ENCODE measurements at places on chromosomes 7 and 10. TPM values are rescaled to one million over a fixed set of nuclear protein-coding genes. Genes with fewer than 3 reads are reported as not detected.

GRCh38 chr7:73442222-73442902 is 8.8 kb downstream of the FZD9 start:
- peaks cover 54% of the 10 kb centered on the region for H3K36me3 ChIP-seq
- no peaks in the 10 kb centered on the region for H3K27me3 ChIP-seq
- H3K27ac ChIP-seq: no peak overlapping the region
- no peaks in the 10 kb centered on the region for H3K4me1 ChIP-seq

GRCh38 chr10:121715969-121716368 is 117.7 kb upstream of the FGFR2 start:
- peaks cover 2% of the 10 kb centered on the region for H3K4me1 ChIP-seq
- no peak for DNase-seq
- no peak overlapping the region for H3K4me3 ChIP-seq
- no peaks in the 10 kb centered on the region for H3K36me3 ChIP-seq

- no peak overlapping the region for H3K27ac ChIP-seq
- no peaks in the 10 kb centered on the region for H3K27me3 ChIP-seq
- H3K4me1 ChIP-seq: no peaks in the 10 kb centered on the region
Observed at GRCh38 chr10:118960157-118961090, 69.1 kb upstream of the NANOS1 start.

GRCh38 chr7:123367484-123368122 is 166.8 kb downstream of the IQUB start:
- H3K27ac ChIP-seq: no peak overlapping the region
- H3K27me3 ChIP-seq: no peaks in the 10 kb centered on the region
- no peaks in the 10 kb centered on the region for H3K36me3 ChIP-seq
- no peak for DNase-seq
- H3K4me3 ChIP-seq: no peak overlapping the region

DNA sequence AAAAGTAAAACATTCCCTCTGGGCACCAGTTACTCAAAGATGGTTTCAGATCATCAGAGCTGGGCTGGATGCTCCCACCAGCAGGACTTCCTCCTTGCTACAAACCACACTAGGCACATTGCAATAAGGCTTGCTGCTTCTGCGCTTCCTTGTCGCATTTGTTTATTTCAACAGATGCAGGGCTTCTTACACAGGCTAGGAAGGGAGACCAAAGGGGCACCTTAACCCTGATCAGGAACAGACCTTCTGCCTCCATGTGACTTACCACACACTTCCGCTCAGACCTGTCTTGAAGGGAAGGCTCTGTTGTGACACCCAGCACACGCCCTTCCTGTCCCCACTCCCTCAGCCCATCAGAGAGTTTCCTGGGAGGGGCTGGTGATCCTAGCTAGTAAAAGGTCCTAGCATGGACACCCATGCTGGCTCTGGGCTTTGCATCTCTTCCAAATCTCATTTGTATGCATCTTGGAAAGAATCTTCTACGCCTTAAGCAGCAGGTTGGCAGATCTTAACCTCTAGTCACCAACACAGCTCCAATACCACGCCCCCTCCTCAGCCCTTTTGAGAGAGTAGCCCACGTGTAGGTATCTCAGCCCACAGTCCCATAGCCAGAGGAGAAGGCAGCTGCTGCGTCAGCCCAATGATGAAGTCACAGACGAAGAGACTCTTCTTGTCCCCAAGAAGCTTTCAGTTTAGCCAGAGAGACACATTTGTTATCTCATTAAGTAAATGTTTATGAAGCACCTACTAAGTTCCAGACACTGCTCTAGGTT is 47.1 kb upstream of the SVIL start:
- DNase-seq: no peak
- no peak overlapping the region for H3K27ac ChIP-seq
- H3K4me1 ChIP-seq: peaks cover under 1% of the 10 kb centered on the region

GRCh38 chr10:112526139-112526538 is 79.1 kb downstream of the VTI1A start:
- no peak overlapping the region for H3K27ac ChIP-seq
- no peak overlapping the region for H3K4me3 ChIP-seq
- no peaks in the 10 kb centered on the region for H3K4me1 ChIP-seq
- H3K36me3 ChIP-seq: no peaks in the 10 kb centered on the region

The ZNF425 gene
- 3.4 TPM for polyA plus RNA-seq

The GPR22 gene
- polyA plus RNA-seq: not detected

The AOAH gene
- polyA plus RNA-seq: 0.08 TPM

The TDRD1 gene
- 0.02 TPM for polyA plus RNA-seq

The HEPACAM2 gene
- not detected for polyA plus RNA-seq
